ENCODE measurements at places on chromosomes 7 and 10.

DNA sequence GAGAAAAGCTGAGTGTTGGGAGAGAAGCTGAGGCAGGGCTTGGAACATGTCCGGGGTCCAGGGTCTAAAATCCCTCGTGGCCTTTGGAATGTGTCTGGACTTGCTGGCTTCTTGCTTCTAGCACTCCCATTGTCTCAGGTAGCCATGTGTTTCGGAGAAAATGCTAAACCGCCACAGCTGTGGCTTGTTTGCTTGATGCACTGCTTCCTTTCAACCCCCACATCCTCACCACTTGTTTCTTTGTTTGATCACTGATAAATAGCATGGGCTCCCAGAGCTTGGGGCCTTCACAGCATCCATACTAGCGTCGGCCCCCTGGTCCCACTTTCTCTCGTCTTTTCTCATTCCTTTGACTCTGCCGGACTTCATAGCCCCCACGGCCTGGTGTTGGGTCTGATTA is 102.7 kb downstream of the ANKRD26 start:
- no peak for DNase-seq

DNA sequence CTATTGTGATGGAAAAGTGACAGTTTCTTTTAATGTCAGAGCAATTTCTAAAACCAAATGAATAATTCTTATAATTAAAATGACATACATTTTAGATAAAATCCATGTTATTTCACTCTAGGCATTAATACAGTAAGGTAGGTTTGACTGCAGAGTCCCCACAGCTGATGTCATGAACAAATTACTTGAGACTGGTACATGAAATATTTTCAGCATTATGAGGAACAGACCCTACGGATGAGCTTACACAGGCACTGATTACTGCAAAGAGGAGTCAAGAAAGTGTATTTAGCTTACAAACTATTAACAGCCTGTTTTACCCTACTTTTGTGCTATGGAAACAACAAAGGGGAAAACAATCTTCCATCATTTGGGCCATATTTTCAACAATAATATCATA is 8.9 kb downstream of the COL1A2 start:
- no peak for DNase-seq

DNA sequence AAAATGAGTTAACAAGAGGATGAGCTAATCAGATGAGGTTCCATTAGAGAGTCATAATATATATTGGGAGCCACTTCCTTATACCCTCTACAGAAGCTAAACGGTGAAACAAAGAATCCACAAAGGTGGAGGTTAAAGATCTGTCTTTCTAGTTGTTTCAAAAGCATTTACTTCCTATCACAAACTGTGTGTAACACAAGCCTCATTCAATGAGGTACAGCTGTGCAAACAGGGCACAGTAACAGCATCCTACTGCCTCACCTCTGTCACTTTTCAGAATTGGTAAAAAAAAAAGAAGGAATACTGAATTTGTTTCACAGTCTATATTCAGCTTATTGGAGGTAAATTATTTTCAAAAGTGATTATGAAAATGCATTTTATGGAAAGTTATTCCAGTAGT is 128.7 kb downstream of the AGMO start:
- DNase-seq, result peak; percentile 68

DNA sequence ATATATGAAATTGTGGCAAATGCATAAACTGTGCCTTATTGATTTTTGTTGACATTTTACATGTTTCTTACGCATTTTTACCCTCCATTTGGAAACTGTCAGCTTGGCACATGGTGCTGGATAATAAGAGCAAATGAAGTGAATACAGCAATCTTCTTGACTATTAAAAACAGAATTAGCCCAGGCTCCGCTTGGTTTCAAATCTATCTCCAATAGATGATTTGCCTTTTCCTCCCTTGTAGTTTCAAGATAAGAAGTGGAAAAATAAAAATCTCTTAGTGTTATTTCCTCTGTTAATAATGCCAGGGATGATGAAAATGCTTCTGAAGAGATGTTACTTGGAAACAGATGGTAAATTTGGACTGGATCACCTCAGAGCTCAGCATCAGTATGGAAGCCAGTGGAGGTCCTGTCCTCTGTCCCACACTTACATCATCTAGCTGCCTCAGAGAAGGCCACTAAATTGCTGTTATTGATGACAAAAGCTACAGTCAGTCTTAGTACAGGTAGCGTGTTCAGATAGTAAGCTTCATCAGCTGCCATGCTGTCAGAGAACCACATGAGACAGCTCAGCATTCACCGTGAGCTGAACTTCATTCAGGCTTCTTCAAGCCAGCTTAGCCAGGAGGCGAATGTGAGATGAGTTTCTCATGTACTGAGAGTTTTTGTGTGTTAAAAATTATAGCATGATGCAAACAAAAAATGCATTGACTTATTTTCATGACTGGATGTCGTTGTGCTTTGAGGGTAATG is 246.8 kb downstream of the CELF2 start:
- DNase-seq, result no peak

DNA sequence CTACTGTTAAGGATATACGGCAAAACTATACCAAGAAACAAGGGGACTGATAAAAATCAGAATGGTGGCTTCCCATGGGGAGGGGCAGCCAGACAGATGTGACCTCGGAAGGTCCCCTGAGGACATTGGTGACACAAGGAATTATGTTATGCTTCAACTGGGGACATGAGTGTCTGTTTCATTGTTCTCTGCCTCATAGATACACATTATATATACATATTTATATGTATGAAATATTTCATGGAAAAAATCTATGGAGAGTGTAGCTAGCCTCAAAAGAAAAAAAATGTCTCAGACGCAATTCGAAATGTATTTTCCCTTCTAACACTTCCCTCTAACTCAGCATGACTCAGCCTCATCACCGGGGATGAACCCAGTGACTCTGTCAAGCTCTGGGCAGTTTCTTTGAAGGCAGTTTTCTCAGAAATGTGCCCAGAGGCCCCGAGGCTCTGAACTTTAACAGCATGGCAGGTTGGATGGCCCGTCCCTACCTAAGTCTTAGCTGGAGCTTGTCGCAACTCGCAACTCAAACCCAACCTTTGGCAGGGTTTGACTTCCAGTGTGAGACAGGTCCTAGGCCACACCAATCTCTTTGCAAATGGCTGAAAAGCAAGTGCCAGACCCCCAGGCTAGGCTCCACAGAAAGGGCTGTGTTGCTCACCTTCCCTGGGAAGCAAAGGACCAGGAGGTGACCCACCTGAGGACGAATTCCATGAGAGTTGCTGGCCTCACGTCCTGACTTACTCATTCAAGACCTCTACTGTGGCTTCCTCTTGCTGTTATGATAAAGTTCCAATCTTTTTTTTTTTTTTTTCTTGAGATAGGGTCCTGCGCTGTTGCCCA is 86.9 kb downstream of the CARD11 start:
- DNase-seq, result no peak

GRCh38 chr10:79182781-79183467 is 114.2 kb downstream of the ZMIZ1 start:
- no peak for DNase-seq

GRCh38 chr10:10259013-10259412 is 758.7 kb upstream of the CELF2 start:
- no peak for DNase-seq

GRCh38 chr7:80415522-80415921 is 96.3 kb downstream of the GNAT3 start:
- DNase-seq, result no peak

DNA sequence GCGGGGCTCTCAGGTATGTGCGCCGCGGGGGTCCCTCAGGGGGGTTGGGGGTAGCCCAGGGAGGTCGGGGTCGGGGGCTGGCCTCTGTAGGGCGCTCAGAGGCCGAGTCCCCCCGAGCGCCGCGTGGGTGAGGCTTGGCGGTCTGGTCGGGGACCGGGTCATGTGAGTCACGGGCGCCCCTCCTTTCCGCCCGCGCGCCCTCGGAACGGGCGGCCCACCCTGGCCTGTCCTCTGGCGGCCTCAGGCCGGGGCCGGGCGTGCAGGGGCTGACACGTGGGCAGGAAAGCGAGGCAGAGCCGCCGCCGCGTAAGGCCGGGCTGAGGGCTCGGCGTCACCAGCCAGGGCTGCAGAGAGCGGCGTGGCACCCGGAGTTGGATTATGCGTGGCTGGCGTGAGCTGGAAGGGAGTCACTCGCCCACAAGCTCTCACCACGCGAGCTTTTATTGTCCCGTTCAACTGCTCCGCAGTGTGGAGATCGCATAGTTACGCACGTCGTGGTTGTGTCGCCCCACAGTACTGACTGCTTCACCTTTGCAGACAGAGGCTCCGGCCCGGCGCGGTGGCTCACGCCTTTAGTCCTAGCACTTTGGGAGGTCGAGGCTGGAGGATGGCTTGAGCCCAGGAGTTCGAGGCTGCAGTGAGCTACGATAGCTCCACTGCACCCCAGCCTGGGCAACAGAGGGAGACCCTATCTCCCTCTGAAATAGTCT is 385 bp downstream of the SHLD2 start:
- DNase-seq, result peak; percentile 31

Data from NCI-H1930 (cell line).